Stimulated activated CD4-positive, alpha-beta T cell treated with anti-CD3 and anti-CD28 coated beads, Interleukin-2, amount 100 ng/mL, for 24 hours (primary cell): ENCODE measurements at places on chromosomes 1 and 21.
A peak's percentile ranks its signal among the peaks of the same experiment; 100 is the strongest.

GRCh38 chr1:23793018-23793781 lies 2.3 kb downstream of the LYPLA2 start:
- DNase-seq: no peak

DNA sequence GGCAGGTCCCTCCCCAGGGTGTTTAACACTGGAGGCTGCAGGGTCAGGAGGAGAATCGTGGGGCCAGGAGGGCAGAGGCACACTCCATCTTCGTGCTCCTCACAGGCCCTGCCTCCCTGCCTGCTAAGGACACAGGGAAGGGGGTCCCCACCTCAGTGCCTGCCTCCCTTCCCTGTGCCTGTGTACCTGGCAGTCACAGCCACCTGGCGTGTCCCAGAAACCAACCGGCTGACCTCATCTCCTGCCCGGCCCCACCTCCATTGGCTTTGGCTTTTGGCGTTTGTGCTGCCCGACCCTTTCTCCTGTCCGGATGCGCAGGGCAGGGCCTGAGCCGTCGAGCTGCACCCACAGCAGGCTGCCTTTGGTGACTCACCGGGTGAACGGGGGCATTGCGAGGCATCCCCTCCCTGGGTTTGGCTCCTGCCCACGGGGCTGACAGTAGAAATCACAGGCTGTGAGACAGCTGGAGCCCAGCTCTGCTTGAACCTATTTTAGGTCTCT lies 623 bp upstream of the BGLAP start:
- DNase-seq: no peak

GRCh38 chr1:184889166-184889565 lies 85.1 kb downstream of the NIBAN1 start:
- no peak for DNase-seq

DNA sequence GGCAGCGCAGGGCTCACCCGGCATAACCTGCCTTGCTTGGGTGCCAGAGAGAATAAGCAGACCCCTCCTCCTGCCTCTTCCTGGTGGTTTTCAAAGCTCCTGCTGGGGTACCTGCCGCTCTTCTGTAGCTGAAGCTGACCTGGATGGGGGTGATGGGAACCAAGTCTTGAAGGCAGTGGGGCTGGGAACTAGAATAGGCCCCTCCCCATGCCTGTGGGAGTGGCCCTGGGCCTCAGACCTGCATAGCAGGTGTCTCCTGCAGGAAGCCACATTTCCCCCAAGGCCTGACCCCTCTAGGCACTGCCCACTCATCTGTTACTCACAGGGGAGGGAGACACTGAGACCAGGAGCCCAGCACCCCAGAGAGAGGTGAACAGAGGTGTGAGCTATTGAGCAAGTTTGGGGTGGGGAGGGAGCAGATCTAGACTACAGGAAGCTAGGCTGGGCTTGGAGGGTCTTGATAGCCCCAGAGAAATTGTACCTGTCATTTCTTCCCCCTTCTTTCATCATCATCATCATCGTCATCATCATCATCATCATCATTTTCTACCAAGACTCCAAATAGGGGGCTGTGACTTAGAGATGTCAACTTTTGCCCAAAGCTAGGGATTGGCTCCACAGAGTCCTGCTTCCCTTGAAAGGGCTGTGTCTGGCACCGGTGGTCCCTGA lies 10.1 kb downstream of the PADI1 start:
- DNase-seq: no peak

GRCh38 chr1:107264007-107264406 lies 123.2 kb downstream of the NTNG1 start:
- no peak for DNase-seq

DNA sequence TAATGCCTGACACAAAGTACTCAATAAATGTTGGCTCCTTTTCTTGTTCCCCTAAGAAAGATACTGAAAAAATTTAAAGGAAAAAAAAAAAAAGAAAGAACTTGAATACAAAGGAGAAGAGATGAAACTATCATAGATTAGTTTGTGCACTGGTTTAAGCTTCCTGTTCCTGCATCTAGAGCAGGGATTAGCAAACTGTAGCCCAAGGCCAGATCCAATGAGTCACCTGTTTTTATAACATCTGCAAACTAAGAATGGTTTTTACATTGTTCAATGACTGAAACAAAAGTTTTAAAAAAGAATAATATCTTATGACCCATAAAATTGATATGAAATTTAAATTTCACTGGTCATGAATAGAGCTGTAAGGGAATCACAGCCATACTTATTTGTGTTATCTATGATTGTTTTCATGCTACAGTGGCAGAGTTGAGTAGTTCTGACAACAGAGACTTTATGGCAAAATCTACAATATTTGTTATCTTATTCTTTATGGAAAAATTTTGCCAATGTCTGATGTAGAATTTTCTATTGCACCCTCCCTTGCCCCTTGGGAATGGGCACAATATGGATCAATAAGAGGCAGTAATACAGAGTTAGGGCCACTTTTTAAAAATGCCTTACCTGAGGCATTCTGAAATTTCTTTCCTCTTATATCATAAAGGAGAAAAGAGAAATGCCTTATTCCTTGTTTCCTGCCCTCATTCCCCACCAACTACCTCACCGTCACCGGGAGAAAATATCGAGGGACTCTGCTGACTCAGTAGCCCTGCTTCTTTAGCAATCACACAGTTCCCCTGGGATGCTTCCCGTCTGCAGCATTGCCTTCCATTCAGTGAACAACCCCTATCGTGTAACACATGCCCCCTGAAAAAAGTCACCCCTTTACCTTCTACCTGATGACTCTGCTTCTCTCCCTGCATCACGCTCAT lies 50.6 kb downstream of the WDR64 start:
- DNase-seq: no peak

DNA sequence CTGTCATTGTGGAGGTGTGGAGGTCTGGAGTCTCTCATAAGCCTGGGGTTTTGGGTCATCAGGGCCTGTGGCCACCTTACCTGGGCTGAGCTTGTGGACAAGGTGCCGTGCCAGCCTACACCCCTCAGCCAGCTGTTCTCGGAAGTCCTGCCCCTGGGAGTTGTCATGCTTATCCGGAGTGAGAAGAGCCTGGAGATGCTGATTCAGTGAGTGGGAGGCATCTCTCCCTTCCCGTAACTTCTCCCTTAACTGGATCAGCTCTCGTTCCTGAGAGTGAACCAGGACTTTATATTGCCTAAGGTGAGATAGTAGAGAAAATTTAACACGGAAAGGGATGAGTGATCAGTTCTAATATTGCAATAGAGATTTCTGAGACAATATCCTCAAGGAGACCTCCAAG lies 30.0 kb upstream of the REG4 start:
- no peak for DNase-seq

DNA sequence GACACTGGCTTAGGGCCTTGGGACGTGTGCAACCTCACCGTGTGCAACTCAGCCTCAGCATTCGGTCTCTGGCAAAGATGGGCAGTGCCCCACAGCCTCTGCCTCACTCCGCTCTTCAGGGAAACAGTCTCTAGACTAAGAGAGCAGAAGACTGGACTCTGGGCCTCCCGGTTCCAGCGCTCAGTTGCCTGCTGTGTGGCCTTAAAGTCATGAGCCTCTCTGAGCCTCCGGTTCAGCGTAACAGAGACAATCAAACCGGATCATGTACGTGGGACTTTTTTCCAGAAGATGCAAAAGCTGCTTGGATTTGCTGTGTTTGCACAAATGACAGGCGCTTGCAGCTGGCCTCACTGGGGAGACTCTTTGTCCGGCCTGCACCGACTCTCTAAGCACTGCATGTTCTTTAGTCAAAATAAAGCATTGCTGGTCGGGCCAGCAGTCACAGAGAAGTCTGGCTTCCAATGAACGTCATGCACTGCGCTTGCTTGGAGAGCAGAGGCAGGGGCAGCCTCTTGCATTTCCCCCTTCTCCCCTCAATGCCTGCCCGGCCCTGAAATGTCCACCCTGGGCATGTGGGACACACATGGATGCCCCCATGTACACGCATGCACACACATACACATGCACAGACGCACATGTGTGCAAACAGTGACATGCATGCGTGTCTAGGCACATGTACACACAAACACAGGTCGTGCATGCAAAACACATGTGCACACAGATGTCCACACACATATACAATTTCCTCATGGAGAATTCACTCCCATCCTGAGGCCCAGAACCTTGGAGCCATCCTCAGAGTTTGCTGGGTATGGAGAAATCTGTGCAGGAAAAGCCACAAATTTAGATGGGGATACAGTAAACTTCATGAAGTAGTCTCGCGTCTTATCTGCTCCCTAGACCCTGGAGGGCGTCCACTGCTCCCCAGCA lies 152.4 kb downstream of the PRDM16 start:
- no peak for DNase-seq

- no peak for DNase-seq
These were observed 35.8 kb upstream of the JAK1 start for GRCh38 chr1:65002156-65002507.

DNA sequence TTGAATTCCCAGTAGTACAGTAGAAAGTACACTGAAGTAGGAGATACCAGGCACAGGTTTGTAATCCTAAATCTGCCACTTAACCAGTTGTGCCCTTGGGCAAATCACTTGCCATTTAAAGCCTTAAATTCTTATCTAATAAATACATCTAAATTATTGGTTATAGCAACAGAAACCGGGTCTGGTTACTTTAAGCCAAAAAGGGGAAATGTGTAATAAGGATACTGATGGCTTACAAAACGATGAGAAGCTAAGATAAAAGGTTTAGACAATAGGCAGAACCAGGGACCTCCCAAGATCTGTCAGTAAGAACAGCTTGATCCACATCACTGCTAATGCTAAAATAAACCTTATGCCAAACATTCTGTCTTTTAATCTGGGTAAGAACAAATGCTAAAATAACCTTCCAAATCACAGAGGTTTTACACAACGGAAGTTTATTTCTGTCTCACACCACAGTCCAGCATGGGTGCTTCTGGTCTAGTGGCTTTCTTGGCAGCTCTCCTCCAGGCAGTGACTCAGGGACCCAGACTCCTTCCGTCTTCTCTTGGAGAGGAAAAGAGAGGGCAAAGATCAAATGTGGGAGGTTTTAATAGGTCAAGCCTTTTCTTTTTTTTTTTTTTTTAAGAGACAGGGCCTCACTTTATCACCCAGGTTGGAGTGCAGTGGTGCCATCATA lies 16.5 kb upstream of the ZMYM1 start:
- no peak for DNase-seq

GRCh38 chr1:112956544-112957132 lies 642 bp upstream of the SLC16A1 start:
- peak; percentile 47 for DNase-seq

DNA sequence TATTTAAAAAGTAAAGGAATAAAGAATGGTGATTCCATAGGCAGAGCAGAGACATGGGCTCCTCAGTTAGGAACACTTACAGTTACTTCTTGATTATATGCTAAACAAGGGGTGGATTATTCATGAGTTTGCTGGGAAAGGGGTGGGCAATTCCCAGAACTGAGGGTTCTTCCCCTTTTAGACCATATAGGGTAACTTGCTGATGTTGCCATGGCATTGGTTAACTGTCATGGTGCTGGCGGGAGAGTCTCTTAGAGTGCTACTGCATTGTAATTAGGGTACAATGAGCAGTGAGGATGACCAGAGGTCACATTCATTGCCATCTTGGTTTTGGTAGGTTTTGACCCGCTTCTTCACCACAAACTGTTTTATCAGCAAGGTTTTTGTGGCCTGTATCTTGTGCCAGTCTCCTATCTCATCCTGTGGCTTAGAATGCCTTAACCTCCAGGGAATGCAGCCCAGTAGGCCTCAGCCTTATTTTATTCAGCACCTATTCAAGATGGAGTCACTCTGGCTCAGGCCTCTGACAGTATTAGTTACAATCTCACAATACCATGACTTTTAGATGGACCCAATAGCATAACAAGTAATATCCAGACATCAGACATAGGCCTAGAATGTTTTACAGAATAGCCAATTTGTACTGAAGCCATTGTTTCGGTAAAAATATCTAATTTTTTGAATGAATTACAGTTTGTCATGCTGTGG lies 106.8 kb downstream of the ZBTB18 start:
- no peak for DNase-seq

- DNase-seq: no peak
These were observed 1.2 kb downstream of the SLC37A1 start for GRCh38 chr21:42514883-42515228.

DNA sequence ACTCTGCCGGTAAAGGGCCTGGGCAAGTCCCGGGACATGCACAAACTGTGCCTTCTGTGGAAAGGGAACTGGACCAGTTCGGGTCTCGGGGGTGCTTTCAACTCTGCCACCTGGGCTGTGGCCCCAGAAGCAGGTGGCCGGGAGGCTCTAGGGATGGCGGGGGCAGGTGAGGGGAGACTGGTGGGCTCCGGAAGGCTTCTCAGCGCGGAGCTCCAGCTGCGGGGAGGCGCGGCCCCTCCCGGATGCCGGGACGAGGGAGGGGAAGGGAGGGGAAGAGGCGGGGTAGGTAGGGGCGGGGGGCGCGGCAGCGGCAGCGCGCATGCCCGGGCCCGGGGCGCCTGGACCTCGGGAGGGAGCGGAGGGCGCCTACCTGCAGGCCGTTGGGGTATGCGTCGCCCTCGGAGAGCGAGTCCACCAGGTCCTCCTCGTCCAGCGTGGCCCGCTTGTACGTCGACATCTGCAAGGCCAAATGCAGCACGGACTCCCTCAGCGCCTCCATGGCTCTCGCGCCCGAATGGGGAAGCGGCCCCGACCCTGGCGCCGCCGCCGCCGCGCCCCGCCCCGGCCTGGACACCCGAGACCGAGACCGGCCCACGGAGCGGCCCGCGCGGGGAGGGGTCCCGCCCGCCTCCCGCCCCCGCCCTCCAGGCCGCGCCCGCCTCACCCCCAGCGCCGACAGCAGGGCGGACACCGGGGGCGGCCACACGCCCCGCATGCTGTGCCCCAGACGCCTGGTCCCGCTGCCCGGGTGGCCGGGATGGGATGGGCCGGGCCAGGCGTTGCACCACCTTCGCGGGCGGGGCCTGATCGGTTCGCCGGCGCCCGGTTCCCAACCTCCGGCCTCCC lies at the start of gene ECE1:
ECE1 (minus strand) TSS at position 764 of the 846 bp plus-strand sequence; CDS start at position 715, 49 bp downstream.
- DNase-seq: peak; percentile 44

DNA sequence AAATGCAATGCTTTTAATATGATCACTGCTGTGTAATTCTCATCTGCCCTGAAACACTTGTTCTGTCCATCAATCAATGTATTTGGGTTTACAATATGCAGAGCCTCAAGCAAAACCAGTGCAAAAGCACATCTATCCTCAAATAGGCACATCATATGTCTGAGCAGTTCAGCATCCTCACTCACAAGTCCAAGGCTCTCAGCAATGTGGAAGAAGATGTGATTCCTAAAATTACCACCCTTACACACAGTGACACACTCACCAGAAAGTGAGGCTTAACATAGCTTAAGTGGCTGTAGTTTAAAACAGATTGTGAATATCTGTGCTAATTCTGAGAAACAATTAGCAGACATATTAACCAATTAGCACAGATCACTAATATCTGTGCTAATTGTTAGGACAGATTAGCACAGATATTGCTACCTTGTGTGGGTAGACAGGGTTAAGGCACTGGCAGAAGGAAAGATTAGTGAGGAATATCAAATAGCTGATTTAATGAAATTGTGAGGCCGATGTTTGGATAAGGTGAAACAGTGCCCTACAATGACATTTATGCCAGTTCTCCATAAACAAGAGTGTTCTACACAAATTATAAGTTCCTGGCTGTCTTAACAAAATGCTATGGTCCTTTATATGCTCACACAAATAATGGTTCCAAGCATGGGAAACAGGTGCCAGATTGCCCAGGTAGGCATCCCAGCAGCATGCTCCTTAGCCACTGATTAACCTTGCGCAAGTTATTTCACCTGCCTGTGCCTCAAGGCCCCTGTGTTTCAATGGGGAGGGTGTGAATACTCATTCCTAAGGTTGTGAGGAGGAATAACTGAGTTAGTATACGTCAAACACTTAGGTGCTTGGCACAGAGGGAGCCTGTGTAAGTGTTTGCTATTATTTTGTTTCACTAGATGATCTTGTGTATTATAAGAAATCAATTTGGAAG lies 41.7 kb downstream of the MRPL39 start:
- peak; percentile 52 for DNase-seq

- no peak for DNase-seq
These were observed 41.4 kb upstream of the NFASC start for GRCh38 chr1:204829133-204829825.

- no peak for DNase-seq
These were observed 121.4 kb upstream of the SLC35F3 start for GRCh38 chr1:233782937-233783586.
